ENCODE measurements at places on chromosomes 1 and 21.

- no peak for DNase-seq
These were observed 19.0 kb downstream of the THEMIS2 start for GRCh38 chr1:27891196-27891889.

DNA sequence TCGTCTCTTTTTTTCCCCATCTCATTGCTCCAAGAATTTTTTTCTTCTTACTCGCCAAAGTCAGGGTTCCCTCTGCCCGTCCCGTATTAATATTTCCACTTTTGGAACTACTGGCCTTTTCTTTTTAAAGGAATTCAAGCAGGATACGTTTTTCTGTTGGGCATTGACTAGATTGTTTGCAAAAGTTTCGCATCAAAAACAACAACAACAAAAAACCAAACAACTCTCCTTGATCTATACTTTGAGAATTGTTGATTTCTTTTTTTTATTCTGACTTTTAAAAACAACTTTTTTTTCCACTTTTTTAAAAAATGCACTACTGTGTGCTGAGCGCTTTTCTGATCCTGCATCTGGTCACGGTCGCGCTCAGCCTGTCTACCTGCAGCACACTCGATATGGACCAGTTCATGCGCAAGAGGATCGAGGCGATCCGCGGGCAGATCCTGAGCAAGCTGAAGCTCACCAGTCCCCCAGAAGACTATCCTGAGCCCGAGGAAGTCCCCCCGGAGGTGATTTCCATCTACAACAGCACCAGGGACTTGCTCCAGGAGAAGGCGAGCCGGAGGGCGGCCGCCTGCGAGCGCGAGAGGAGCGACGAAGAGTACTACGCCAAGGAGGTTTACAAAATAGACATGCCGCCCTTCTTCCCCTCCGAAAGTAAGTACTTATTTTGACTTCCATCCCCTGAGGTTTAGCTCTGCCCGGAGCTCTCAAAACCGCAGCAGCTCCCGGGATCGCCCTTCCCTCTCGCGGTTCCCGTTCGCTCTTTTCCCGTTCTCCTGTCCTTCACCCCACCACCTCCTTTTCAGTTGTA lies 1.5 kb downstream of the TGFB2 start:
- no peak for DNase-seq

- no peak for DNase-seq
These were observed 894.0 kb downstream of the KCNT2 start for GRCh38 chr1:195714248-195714647.

DNA sequence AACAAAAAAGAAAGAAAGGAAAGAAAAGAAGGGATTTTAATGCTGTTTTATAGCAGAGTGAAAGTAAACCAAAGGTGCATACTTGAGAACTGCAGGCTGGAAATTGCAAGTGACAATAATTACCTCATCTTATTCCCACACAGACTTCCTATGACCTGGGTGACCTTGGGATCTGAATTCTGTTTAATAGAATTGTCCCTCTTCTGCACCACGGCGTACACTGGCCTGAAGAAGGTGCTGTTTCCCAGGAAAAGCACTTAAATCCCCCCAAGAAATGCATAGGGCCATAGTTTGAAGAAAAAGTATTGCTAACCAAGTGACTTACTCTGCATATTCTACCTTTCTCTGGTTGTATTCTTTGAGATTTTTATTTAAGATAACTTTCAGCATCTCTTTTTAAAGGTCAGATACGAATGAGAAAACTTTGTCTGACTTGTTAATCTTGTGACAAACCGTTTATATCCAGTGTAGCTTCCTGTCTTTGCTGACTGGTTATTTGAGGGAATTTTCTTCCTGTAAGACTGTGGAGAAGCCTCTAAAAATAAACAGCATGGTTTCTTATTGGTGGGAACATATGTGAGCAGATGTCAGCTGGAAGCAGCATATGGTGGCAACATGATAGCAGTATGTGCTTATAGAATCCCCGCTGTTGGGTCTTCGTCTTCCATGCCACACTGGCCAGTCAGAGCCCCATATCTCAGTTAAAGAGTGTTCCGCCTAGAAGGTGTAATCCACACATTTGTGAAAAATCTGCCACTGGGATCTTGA lies 16.3 kb downstream of the TGFB2 start:
- DNase-seq, result no peak

- DNase-seq, result no peak
These were observed 156.4 kb upstream of the ZC3H12A start for GRCh38 chr1:37317870-37318467.

GRCh38 chr1:73859227-73859626 lies 338.7 kb downstream of the LRRIQ3 start:
- DNase-seq, result no peak

DNA sequence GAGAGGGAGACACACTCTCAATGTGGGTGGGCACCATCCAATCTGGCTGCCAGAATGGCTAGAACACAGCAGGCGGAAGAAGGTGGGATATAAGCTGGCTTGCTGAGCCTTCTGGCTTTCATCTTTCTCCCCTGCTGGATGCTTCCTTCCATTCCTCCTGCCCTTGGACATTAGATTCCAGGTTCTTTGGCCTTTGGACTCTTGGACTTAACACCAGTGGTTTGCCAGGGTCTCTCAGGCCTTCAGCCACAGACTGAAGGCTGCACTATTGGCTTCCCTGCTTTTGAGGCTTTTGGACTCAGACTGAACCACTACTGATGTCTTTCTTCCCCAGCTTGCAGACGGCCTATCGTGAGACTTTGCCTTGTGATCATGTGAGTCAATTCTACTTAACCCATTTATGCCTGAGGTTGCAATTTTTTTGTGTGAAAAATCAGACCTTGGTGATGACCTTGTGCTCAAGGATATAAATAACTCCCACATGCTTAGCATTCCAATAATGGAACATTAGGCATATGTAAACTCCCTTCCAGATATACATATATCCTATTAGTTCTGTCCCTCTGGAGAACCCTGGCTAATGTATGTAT lies 56.7 kb upstream of the CD55 start:
- no peak for DNase-seq

GRCh38 chr1:73491621-73492020 lies 706.4 kb downstream of the LRRIQ3 start:
- DNase-seq, result no peak

DNA sequence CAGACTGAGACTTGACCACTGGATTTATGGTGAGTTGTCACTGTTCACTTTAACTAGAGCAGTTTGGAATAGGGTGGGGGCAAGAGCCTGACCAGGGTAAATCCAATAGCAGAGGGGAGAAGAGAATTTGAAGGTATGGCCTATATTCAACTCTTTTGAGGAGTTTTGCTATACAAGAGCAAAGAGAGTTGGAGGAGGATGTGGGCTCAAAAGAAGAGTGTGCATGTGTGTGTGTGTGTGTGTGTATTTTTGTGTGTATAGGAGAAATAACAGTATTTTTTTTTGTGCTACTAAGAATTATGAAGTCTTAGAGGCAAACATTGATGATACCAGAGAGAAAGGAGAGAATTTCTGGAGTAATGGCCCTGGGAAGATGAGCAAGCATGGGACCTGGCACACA lies 164.8 kb upstream of the JUN start:
- DNase-seq, result no peak

DNA sequence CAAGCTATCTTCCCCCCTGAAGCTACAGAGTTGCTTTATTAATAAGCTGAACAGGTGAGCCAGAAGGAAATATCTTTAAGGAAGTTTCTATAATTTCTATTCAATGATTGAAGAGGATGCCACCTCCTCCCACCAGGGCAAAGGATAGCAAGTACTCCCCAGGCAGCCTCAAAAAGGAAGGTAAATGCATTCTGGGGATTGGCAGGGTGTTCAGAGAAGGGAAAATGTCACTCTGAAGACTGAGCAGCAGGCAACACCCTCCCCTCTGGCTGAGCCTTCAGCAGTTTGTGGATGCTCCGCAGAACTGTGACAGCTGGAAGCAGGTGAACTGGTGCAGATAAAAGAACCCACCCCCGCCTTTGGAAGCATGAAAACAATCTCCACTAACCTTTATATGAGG lies 140.8 kb downstream of the BRINP2 start:
- no peak for DNase-seq

- no peak for DNase-seq
These were observed 22.8 kb upstream of the ELOA start for GRCh38 chr1:23720256-23720995.

DNA sequence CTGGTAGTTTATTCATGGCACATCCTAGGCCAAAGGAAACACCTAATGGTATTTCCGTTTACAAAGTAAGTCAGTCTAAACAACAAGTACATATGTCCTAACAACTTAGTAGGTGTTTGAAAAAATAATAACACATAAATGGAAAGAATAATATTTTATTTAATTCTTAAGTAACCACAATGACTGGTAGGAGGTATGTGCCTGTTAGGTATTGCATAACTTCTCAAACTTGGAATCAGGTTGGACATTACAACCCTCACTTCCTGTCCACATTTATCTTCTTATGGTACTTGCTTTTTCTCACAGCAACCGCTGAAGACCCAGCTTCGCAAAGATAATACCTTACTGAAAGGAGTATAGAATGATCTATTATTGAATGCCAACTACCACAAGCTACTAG lies 64.2 kb downstream of the VPS13D start:
- DNase-seq, result no peak

GRCh38 chr1:95179205-95179986 lies 54.6 kb upstream of the RWDD3 start:
- no peak for DNase-seq

GRCh38 chr1:86205741-86206140 lies 49.2 kb upstream of the COL24A1 start:
- DNase-seq, result no peak

DNA sequence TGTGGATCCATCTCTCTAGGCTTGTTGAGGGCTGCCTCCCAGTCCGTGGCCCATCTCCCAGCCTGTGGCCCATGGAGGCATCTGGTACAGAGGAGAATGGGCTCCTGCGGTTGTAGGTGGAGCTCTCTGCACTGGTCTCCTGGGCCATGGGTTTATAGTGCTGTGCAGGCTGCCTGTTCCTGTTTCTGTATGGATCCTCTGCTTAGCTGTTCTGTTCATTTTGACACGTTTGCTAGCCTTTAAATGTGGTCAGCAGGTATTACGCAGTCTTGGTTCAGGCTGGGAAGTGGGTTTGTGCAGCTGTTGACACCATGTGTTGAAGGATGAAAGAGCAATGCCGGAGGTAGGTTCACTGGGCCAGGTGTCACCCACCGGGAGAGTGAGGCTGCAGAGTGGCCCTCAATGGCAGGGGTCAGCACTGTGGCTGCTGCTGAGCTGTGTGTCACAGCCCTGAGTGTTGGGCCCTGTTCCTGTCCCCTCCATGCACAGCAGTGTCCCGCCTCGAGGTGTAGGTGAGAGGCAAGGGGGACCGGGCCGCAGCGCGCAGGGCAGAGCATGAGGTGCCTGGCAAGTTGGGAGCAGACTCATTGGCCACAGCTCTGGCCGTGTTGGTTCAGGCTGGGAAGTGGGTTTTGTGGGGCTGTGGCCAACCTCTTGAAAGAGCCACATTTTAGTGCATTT lies 39.0 kb downstream of the SNAP47 start:
- no peak for DNase-seq

DNA sequence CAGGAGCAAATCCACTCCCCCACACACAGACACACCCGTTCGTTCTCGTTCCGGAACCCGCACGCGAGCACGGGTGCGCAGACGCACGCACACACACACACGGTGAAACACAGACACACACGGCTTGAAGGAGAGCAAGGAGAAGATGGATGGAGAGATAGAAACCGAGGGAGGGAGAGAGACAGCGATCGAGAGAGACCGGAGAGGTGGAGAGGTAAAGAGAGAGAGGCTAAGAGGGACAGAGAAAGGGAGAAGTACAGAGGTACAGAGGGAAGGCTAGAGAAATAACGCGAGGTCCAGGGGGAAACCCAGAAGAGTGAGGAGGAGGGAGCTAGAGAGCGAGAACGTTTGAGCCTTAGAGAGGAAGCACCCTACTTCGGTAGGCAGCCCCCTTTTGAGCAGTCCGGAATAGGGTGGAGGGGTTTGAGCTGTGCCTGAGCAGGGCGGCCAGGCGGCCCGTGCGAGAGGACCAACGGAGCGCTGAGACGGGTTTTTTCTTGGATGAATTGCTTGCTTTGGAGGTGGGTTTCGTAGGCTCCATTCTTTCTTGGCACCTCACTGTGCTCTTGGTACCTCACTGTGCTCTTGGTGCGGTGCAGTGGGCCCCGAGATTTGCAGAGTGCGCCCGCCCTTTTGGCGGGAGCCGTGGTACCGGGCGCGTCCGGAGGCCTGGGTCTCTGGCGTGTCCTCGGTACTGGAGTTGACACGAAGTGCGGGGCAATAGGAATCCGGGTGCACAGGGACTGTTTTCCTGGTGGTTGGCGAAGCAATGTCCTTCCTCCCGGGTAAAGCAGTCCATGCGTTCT lies 88.4 kb upstream of the RHOU start:
- DNase-seq, result no peak

GRCh38 chr21:44766014-44766817 lies 35.4 kb downstream of the UBE2G2 start:
- DNase-seq, result no peak

Measured in stimulated activated CD8-positive, alpha-beta memory T cell treated with anti-CD3 and anti-CD28 coated beads, Interleukin-12 subunit alpha, Interleukin-12 subunit beta, amount 100 ng/mL, for 4 hours (primary cell).